ENCODE measurements at places on chromosomes 5 and 9.

- DNase-seq = no peak
These were observed 211.0 kb downstream of the SNX18 start for GRCh38 chr5:54728588-54728915.

DNA sequence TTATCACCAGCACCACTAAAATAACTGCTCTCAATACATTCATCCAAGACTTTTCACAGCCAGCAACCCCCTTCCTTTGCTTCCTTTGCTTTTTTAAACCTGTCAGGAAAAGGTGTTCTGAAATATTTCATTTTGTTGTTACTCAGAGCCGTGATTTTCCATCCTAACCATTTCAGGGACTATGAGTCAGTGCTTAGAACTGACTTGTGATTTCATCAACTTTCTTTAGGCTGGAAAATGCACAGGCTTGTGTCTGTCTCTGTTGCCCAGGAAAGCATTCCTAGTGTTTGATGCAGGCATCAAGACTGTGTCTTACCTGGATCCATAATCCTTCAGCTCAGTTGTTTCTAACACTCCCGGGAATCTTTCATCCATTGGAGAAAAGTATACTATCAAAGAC is 805.6 kb downstream of the BRINP1 start:
- no peak for DNase-seq

DNA sequence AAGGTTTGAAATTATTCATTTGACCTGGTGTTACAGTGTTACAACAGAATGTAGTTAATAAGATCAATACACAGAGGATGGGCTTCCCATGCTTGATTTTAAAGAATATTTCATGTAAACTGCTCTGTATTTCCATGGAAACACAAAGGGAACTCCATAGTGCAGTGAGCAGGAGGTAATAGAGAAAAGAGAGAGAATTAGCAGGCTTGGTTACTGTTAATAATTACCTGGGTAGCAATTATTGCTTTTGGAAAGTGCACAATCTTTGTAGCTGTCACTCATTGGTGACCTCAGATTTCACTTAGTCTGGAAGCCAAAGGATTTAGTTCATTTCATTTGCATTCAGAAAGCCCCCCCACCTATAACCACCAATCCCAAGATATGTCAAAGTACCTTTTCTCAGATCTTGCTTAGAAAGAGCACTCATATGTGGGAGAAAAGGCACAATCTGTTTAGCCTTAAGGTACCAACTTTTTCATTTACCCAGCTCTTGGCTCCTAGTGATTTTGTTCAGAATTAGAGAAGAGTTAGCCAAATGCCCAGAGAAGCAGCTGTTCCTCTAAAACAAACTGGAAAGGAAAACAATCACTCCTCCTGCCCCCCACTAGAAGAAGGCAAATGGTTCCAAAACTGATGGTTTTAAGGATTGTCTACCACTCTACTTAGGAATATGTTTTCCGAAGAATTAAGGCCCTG is 234.5 kb upstream of the SLC24A2 start:
- no peak for DNase-seq

DNA sequence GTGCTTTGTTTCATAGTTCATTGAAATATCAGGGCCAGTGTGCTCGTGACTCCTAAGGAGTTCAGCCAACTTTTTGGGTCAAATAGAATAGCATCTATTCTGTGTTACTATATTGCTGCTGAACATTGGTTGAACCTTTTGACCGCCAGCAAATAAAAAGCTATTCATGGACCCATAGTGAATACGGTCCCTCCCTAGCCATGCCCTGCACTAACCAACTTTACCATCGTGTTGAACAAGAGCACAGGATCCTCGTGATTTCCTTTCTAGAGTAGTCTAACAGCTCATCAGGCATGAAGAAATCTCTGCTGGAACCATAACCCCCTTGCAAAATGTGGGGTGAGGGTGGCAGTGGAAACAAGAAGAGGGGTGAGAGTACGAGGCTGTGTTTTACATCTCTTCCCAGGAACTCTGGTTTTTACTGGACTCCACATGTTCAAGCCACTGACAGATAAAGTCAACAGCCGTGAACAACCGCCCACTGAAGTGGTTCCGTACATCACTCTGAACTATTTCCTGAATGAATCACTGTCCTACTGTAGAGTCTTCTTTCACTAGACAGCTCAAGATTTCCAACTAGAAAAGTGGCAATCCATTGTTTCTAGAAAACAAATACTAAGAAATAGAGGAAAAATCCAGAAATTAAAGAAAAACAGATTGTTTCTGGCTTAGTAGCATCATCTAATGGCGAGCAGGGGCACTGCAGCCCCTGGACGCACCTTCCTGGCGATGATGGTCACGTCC is 70.1 kb upstream of the SPATA31E1 start:
- no peak for DNase-seq

GRCh38 chr9:108033976-108034964 is 544.7 kb upstream of the KLF4 start:
- no peak for DNase-seq

DNA sequence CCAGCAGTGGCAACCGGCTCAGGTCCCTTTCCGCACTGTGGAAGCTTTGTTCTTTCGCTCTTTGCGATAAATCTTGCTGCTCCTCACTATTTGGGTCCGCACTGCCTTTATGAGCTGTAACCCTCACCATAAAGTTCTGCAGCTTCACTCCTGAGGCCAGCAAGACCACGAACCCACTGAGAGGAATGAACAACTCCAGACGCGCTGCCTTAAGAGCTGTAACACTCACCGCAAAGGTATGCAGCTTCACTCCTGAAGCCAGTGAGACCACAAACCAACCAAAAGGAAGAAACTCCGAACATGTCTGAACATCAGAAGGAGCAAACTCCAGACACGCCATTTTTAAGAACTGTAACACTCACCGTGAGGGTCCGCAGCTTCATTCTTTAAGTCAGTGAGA is 103.5 kb downstream of the GLIS3 start:
- DNase-seq = no peak
